Left renal pelvis (tissue), 4 donors: ENCODE measurements at places on chromosomes 7 and 10.

DNA sequence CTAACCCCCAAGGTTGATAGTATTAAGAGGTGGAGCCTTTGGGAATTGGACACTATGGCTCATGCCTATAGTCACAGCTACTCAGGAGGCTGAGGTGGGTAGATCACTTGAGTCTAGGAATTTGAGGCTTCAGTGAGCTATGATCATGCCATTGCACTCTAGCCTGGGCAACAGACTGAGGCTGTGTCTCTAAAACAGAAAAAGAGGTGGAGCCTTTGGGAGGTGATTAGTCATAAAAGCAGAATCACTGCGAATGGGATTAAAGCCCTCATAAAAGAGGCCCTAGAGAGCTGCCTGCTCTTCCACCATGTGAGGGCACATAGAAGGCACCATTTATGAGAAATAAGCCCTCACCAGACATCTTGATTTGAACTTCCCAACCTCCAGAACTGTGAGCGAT, 81.9 kb downstream of the SKAP2 start:
- DNase-seq: no peak

- no peak for DNase-seq
Measured at GRCh38 chr7:20197125-20197748, 19.9 kb downstream of the MACC1 start.

DNA sequence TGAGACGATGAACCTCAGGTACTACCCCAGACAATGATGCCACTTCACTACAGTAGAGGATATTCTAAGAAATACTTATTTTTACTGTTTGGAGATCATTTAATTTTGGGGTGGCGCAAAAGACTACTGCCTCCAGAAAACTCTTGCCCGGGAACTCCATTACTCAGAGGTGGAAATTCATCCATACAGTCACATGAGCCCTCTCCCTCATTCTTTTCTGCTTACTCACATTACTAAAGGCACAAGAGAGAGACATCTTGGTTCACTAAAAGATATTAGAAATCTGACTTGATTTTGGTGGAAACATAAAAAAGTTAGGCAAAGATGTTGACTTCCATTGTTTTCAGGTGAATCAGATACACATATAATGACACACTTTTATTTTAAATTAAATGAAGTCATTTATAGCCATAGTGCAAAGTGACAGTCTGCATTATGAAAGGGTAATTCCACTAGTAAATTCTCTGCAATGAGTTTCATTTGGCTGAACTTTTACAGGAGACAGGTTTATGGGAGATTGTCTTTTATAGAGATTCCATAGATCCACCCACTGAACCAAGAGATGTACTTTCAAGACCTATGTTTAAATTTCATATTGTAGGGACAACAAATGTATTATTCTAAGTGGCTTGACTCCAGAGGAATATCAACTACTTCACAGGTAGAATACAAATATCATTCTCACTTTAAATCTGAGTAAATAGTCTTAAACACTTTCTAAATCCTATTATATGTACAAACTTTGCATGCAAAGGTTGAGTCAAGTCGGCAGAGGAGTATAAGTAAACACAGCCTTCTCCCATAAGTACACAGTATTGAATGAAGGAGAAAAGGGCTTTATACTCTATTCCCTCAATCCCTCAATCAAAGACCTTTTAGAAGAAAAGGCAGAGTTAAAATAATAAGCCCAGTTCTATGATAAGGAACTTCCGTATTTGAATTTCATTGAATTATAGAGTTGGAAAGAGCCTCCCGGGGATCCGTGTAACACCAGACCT, 18.8 kb downstream of the NEBL start:
- no peak for DNase-seq

DNA sequence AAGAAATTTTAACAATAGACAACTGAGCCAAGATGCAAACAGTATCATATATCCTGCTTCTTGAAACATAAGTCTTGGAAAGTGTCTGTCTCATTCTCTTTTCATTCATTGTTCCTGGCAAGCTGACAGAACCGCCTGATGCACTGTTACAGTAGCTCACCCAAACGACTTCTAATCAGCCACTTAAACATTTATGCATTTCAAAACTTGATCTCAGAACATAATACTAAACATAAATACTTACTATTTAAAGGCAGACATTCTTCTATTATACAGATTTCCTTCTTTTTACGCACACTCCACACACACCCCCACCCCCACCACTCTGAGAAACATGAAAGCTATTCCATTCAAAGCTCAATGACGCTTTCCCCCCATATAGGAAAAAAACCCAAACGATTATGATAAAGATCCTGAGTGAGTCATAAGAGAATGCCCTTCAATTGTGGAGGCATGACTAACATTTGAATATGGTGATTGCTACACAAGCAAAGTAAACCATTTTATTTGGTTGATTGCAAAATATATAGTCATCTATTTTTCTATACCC, 30.5 kb downstream of the SHTN1 start:
- DNase-seq: no peak

DNA sequence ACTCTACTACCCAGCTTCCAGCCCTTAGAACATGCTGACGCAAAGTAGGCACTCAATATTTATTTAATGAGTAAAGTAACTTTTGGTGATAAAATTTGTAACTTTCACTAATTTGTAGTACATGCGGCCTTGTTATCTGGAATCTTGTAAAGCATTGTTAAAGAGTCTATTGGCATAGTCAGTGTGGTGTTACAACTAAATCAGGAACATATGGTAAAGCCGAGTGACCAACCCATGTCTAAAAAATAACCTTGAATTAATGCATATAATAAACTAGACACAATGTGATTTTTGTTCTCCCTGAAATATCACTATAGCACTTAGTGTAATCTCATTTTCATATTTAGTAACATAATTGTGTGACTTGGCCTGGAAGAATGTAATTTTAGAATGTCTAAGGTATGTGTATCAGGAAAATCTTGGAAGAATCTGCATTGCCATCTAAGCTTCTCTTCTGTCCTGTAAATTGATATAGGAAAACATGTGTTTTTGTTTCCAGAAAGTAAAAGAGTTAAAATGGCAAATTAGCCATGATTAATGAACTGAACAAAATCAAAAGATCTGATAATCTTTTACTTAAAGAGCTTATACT, 256.7 kb upstream of the GNAI1 start:
- DNase-seq: no peak

DNA sequence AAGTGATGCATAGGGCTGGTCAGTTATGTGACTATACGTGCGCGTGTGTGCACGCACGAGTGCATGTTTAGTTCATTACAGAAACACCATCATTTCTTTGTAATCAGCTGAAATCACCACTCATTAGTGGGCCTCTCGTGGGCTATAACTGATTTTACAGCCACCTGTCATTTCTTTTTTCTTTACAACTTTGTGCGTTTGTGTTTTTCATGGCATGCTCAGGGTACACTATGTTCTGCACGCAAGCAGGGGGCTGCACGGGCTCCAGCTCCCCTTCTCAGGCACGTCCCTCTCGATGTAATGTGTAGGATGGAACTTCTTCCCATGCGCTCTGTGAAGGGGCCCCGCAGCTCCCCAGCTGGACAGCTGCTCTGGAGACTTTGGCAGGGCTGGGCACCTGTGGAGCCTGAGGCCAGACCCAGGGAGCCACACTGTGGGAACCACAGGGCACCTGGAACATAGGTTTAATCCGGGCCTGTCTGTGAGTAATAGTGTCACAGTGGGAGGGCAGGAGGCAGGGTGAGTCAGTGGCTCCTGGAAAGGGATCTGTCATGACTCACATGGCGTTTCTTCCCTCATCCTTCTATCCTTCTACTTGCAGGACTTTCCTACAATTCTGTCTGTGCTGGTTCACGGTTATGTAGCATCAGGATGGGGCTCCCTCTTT, 4.9 kb downstream of the GCK start:
- DNase-seq: no peak

GRCh38 chr10:11533328-11533781, 78.1 kb downstream of the USP6NL start:
- DNase-seq: no peak

GRCh38 chr7:46568420-46569132, 647.5 kb upstream of the IGFBP3 start:
- DNase-seq: no peak

DNA sequence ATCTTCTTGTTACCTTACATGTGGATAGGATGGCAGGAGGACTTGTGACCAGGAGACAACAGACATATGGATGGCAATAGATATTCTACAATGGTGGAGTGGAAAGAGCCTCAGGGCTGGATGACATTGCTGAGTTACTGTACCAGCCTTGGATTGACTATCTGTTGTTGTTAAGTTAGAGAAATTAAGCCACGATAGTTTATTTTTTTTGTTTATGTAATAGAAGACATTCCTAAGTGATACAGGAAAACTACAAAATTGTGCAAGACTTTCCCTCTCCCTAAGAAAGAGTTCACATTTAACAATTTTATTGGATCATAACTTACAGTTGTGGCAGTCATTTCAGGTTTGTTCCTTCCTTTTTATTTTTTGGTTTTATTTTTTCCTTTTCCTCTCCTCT, 230.7 kb upstream of the CACNA2D1 start:
- no peak for DNase-seq

GRCh38 chr10:117261501-117261900, 20.6 kb downstream of the SLC18A2 start:
- DNase-seq: no peak

DNA sequence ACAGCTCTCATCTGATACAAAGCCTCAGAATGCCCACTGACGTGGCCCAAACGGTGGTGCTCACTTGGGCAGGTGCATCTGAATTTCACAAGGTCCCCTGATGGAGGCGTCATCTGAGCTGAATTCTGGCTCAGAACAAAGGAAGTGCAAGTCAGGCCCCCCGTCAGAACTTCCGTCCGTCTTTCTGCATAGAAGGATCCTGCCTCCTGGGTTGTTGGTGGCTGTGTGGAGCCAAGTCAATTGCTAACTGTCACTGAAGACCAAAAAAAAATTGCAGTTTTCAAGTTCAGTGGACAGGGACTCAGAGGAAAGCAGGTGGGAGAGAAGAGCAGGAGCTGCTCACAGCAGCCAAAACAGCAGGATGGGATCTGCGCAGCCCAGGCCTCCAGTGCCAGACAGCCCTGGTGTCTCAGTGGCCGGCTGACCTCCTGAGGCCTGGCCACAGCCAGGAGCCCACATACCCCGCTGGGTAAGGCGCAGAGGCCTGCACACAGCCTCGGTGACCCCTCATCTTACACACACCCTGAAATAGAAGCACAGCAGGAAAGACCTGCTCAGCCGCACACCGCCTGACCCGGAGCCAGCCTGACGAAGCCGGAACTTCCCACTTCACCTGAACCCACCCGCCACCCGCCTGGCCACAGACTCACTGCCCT, 49.4 kb downstream of the PYROXD2 start:
- no peak for DNase-seq

- no peak for DNase-seq
Measured at GRCh38 chr7:93592588-93593266, 18.2 kb upstream of the CALCR start.

- no peak for DNase-seq
Measured at GRCh38 chr10:71678057-71678805, 41.3 kb downstream of the C10orf105 start.

DNA sequence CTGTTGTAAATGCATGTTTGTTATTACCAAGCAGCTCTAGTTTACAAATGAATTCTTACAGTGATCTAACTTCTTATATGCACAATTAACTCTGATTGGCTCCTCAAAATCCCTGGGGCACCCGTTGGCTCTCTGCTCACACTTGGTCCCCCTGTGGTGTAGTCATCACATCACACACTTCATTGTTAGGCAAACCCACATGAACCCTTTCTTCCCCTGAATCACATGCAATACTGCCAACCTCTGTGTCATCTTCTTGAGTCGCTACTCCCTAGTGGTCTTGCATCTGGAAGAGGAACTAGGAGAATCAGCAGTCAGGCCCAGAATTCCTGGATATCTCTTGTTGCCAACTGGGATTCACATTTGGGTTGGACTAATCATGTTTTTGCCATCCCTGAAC, 73.1 kb downstream of the CD36 start:
- no peak for DNase-seq
